ENCODE measurements at places on chromosomes 1 and 21.

DNA sequence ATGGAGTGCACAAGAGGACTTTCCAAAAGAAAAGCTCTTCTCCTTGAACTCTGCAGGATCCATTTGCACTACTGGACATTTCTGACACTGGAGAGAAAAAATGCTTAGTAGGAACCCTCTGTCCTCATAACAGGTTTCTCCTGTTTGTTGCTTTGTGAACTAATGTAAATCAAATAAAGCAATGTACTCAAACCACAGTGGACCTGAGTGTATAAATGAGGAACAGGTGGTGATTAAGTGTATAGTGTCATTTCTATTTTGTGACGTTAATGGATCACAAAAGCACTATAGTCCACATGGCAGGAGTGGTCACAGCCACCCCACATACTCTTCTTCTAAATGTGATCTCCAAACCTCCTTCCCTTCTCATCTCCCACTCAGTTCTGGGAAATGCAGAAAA, 268.4 kb upstream of the DUSP10 start:
- DNase-seq, result no peak

GRCh38 chr1:116721451-116722007, 32.7 kb upstream of the CD2 start:
- DNase-seq, result no peak

GRCh38 chr1:81550753-81551152, 250.0 kb upstream of the ADGRL2 start:
- DNase-seq, result no peak

GRCh38 chr1:171917331-171917730, 76.0 kb downstream of the DNM3 start:
- no peak for DNase-seq

DNA sequence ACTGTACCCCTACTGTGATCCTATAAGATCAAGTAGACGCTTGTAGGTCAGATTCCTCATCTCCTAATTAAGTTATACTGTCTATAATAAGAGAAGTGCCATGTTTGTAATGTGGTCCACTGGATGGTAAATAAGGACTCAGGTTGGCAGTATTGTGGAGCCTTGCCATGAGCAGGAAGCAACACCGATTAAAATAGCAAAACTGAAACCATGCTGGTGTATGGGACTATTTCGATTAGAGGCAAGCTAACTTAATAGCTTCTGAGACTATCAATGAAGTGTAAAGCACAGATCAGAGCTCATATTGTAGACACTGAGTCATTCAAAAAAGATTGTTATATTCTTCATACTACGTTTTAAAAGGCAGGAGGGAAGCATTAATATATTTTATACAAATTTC, 348.8 kb downstream of the HHAT start:
- no peak for DNase-seq

DNA sequence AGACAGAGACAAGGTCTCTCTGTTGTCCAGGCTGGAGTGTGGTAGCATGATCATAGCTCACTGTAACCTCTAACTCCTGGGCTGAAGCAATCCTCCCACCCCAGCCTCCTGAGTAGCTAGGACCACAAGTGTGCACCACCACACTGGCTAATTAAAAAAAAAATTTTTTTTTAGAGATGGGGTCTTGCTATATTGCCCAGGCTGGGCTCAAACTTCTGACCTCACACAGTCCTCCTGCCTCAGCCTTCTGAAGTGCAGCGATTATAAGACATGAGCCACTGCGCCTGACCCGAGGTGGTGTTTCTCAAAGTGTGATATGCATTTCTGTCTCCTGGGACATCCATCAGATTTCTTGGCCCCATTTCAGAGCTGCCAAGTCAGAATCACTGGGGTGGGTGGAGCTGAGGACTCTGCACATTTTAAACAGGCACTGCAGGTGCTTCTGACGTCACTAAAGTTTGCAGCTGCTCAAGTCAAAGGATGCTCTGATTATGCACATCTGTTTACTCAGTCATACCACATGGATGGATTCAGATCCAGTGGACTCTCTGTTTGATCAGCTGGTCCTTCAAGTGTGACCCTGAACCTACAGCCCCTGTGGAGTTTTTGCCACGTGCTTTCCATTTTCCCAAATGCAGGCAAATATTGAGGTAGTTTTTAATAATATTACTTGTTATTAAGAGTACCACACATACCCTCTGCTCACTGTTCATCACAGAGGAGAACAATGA, 21.4 kb downstream of the TGFB2 start:
- DNase-seq, result no peak

- DNase-seq, result no peak
Measured at GRCh38 chr1:212315907-212316306, 30.7 kb downstream of the PPP2R5A start.

DNA sequence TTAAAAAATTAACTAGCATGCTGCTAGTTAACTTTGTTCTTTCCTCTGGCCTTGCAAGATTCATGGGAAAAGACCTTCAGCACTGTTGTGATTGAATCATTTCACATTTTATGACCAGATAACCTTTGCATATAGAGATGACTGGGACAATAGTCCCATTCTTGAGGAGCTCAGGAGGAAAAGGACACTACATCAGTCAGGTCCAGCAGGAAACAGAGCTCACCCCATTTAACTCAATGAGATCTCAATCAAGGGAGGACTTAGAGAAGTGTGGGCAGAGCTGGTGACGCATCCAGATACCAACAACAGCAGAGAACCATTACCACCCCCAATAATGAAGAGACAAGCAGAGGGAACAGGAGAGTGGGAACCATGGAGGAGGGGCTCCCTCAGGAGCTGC, 109.4 kb upstream of the GUCA2B start:
- no peak for DNase-seq

- DNase-seq, result no peak
Measured at GRCh38 chr1:156384007-156384406, 15.0 kb downstream of the RHBG start.

DNA sequence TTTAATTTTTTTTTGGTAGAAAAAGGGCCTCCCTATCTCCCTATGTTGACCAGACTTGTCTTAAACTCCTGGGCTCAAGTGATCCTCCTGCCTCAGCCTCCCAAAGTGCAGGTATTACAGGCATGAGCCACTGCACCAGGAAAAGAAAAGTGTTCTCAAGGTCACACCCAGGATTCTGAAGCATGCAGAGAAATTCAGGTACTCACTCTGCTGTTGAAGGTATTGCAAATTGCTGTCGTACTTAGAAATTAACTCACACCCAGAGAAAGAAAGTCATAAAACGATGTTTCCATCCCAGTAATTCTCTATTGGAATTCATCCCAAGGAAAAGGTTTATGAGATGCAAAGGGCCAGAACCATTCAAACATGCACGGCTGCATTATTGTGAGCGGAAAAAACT, 73.7 kb downstream of the DHRS3 start:
- DNase-seq, result no peak

GRCh38 chr1:77543822-77544448, 138.5 kb downstream of the ZZZ3 start:
- no peak for DNase-seq

- no peak for DNase-seq
Measured at GRCh38 chr1:94590203-94591137, 48.9 kb upstream of the F3 start.

- no peak for DNase-seq
Measured at GRCh38 chr1:116854716-116855115, 55.0 kb upstream of the PTGFRN start.

GRCh38 chr1:156973417-156973816, 53.0 kb downstream of the LRRC71 start:
- no peak for DNase-seq

DNA sequence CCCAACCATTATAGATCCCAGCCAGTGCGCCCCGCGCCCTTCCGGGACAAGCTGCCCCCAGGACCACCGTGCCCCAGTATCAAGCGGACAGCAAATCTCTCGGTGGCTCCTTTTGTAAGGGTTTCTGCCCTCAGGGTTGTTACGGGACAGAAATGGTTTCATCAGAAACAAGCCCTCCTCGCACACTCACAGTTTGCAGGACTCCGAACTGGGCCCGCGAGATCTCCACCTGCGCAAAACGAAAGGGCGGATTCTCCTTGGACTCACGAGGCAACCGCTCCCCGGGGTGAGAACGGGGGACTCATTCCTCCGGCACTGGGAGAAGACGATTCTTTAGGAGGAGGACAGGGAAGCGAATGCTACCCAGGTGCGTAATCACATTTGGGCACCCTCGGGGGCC, 51.1 kb upstream of the H6PD start:
- no peak for DNase-seq

DNA sequence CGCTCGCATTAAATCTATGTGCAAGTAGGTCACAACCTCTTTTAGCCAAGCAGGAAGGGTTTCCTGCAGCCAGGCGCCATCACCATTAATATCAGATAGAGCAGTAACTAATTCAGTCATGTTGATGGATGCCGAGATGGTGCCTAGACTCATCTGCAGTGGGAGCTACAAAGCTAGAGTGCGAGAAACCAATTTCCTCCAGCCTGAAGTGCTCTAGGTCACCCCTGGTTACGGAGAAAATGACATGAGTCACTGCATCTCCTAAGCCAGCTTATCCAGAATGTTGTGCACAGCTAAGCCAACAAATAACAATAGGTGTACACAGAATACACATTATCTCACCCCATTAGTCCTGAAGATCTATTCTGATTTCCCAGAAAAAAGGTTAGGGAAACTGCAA, 36.0 kb downstream of the OVAAL start:
- no peak for DNase-seq

GRCh38 chr1:196910215-196910614, 22.4 kb downstream of the CFHR4 start:
- no peak for DNase-seq

- DNase-seq, result no peak
Measured at GRCh38 chr21:35968564-35968963, 91.8 kb downstream of the SETD4 start.

GRCh38 chr1:47624531-47624930, 186.7 kb downstream of the FOXD2 start:
- no peak for DNase-seq

- DNase-seq, result no peak
Measured at GRCh38 chr1:154520333-154520732, 18.1 kb upstream of the SHE start.

GRCh38 chr1:15056515-15057285, 96.8 kb upstream of the TMEM51 start:
- DNase-seq, result no peak

GRCh38 chr1:66443793-66444192, 90.2 kb upstream of the SGIP1 start:
- no peak for DNase-seq

- no peak for DNase-seq
Measured at GRCh38 chr21:34691390-34692032, 22.7 kb downstream of the CLIC6 start.

DNA sequence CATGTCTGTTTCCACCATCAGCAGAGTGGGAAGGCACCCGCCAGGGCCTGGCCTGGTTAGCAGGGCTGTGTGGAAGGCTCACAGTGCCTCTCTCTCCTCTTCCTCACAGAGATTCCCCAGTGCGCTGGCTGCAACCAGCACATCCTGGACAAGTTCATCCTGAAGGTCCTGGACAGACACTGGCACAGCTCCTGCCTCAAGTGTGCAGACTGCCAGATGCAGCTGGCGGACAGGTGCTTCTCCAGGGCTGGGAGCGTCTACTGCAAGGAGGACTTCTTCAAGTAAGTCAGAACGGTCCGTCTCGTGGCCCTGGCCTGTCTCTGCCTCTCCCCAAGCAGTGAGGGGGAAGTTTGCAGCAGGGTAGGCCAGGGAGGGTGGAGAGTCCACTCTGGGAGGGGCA, 18.1 kb downstream of the LHX4 start:
- no peak for DNase-seq

DNA sequence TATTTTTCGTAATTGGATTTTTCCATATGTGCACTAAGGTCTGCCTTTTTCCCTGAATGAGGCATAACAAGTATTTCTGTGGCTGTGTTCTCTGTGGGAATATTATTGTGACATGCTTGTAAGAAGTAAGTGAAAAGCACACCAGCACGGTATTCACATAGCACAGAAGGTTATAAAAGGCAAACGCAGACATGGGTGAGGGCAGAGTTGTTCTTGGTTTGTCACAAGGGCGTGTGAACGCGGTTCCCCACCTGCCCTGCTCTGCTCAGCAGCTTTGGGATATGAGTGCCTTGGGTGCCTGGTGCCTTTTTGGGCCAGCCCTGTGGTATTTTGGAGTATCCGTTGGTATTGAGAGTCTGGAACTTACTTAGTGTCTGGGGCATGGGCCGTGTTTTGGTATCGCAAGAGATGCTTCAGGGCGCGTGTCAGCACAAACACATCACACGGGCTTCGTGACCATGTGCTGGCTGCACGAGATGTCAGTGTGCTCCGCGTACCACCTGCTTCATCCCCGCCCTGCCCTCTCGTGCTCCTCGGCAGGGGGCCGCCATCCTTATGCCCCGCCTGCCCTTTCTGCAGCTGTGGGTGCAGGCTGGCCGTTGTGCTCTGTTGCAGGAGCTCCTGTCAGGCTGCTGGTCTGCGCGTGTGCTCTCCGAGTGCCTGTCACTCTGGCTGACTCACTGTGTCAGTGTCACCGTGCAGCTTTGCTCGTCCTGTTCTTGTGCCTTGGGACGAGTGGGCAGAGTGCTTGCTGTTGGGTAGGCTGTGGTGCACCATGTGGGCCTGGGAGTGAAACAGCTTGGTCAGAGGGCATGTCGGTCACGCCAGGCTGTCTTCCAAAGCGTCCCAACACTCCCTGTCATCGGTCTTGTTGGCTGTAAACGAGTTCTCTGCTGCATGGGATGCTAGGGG, 15.0 kb downstream of the SKI start:
- no peak for DNase-seq

- no peak for DNase-seq
Measured at GRCh38 chr1:116861137-116861536, 48.6 kb upstream of the PTGFRN start.

- no peak for DNase-seq
Measured at GRCh38 chr1:227437495-227438008, 119.3 kb upstream of the CDC42BPA start.

- DNase-seq, result no peak
Measured at GRCh38 chr21:16863908-16864307, 648.9 kb upstream of the CXADR start.

- no peak for DNase-seq
Measured at GRCh38 chr1:204046346-204046745, 26.6 kb upstream of the SOX13 start.

DNA sequence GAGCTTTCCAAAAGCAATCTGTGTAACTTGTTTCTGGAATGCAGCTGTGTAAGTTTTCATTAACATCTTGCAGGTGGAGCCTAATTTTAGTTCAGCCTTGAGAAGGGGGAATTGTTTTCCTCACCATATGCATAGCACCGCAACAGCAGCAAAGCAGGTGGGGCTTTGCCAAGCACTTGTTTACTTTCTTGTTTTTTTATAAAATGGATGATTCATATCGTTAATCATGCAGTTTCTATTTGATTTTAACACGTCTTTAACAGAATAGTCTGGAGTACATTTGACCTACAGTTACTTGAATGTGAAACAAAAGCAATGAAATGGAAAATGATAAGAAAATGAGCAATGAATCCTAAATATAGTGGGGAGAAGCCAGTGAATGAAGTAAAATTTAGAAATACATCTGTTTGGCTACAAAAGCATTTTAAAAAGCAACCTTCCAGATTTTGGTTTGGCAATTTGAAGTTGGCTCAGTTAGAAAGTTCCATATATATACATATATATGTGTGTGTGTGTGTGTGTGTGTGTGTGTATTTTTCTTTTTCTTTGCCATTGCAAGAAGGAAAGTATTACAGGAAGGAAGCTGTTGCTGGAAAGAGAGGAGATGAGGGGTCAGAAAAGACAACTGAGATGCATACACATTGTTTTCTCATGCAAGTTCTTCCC, 119.0 kb upstream of the ADGRL2 start:
- no peak for DNase-seq
